Activated naive CD4-positive, alpha-beta T cell treated with Interleukin-2 at 50 U/mL for 16 hours (primary cell): ENCODE measurements at places on chromosomes 6 and 20.

GRCh38 chr6:166281104-166281503 is 27.1 kb downstream of the PRR18 start:
- DNase-seq = no peak

DNA sequence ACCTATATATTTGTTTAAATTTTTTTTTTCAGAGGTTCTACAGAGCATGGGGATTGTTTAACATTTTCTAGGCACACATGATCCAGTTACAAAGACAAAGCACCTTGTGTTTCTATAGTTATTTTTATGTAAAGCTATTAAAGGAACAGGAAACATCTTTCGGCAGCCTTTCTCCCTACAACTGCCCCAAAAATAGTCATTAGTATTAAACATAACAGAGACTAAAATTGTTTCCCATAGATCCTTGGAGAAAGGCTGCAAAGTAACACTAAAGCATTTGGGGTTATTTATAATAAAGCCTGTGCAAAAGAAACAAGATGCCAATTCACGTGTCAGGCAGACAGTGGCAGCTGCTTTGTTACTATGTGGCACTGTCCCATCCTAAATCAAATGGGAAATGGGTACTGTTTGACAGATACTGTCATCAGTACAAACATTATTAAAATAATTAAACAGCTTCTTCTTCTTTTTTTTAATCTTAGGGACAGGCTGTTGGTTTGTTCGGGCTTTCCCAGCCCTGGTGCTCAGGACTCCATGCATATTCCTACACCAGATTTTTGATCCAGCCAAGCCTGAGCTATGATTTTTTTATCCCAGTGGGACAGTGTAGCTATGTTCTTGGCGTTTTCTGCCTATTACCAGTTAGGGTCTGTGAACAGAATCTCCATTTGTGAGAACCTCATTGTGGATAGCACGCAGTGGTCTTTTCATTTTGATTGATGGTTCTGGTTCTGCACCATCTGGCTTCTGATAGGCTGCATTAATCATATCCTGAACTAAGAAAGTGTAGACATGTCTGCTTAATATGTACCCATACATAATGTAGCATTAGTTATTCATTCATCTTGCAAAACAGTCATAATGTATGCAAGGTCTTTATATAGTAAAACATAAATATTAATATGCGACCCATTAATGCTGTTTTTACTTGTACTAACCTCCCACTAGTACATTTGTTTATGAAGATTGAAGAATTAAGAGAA is 460.4 kb upstream of the SOX4 start:
- DNase-seq = no peak

DNA sequence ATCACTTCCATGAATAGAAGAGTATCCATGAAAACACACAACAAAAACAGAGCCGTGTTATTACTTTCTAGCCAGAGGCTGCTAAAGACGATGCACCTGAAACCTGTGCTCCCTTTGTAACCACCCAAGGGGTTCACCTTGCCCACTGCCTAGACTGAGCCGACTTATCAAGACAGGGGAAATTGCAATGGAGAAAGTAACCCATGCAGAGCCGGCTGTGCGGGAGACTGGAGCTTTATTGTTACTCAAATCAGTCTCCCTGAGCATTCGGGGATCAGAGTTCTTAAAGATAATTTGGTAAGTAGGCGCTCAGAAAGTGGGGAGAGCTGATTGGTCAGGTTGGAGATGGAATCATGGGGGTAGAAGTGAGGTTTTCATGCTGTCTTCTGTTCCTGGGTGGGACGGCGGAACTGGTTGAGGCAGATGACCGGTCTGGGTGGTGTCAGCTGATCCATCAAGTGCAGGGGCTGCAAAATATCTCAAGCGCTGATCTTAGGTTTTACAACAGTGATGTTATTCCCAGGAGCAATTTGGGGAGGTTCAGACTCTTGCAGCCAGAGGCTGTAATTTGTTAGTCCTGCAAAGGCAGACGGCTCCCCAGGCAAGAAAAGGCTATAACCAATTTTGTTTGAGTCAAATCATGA is 366.6 kb downstream of the PREX1 start:
- no peak for DNase-seq

DNA sequence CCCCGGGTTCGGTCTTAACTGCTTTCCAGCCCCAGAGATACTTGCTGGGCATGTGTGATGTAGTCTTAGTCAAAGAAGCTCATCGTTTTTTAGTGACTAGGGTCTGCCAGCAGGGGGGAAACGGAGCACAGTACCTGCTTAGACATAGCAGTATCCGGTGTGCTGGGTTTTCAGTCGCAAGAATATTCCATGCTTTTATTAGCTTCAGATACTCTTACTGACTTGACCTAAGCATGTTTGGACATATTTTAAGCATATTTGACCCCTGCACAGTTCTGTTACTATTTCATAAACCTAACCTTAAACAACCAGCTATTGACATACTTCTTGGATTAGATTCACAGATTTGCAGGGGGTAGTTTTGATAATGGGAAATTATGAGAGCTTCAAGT is 3.0 kb downstream of the E2F3 start:
- peak; percentile 73 for DNase-seq

DNA sequence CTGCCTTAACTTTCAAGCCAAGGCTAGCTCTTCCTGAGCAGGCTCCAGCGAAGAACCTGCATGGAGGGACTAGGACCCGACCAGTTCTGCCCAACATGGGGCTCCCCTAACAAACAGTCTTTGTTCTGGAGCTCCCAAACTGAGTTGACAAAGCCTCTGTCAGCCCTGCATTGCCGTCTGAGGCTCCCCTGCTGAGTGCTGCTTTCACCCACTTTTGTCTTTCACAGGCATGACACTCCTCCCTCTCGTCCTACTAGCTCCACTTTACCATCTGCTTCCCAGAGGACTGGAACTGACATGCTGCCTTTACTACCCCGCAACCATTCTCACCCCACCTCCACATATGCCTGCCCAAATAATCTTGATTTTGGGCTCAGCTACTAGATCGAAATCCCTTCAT is 45.1 kb upstream of the B4GALT5 start:
- no peak for DNase-seq

DNA sequence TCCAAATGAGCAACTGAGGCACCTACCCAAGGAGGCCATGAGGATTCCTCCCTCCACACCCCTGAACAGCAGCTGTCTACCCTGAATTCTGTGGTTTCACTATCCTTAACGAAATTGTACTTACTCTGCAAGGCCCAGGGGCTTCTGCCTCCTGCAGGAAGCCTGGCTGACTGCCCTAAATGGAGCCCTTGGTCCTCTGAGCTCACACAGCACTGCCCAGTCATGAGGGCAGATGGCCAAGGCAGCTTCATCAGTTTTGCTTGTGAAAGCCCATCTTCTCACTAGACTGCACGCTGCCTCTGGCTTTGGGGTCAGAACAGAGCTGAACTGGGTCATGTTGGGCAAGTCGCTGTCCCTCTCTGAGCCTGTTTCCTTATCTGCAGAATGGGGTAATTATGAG is 26.4 kb upstream of the SIRPA start:
- no peak for DNase-seq

- DNase-seq = no peak
Observed at GRCh38 chr6:33799454-33800113, 4.2 kb downstream of the MLN start.

GRCh38 chr20:62536871-62537401 is 61.1 kb upstream of the GATA5 start:
- no peak for DNase-seq

GRCh38 chr20:63574829-63575743 is 1.0 kb upstream of the HELZ2 start:
- no peak for DNase-seq

- no peak for DNase-seq
Observed at GRCh38 chr6:32152769-32153563, 975 bp upstream of the PPT2 start.

- no peak for DNase-seq
Observed at GRCh38 chr6:35489995-35490791, 6.7 kb downstream of the TEAD3 start.

DNA sequence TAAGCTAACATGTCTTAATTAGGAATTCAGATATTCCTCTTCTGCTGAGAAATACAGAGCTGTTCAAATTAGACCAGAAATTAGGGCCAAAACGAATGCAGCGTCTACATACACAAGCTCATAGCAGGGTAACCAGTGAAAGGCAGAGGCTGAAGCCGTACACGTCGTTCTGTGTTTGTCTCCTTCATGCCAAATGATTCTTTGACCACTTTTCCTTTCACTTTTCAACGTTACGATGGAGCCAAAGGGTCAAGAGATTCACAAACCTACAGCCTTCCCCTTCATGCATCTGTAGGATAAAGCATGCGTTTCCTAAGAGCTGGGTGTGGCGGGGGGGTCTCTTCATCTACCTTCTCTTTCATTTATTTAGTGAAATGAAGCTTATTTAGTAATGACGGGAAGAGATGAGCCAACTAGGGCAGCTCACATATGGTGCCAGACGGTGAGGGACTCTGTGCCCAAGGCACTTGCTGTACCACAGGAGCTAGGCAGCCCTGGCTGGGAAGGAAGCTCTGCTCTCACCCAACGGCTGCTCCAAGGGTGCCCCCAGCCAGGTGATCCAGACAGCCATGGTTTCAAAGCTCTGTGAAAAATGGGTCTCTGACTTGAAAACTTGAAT is 178.0 kb downstream of the ATXN1 start:
- no peak for DNase-seq

DNA sequence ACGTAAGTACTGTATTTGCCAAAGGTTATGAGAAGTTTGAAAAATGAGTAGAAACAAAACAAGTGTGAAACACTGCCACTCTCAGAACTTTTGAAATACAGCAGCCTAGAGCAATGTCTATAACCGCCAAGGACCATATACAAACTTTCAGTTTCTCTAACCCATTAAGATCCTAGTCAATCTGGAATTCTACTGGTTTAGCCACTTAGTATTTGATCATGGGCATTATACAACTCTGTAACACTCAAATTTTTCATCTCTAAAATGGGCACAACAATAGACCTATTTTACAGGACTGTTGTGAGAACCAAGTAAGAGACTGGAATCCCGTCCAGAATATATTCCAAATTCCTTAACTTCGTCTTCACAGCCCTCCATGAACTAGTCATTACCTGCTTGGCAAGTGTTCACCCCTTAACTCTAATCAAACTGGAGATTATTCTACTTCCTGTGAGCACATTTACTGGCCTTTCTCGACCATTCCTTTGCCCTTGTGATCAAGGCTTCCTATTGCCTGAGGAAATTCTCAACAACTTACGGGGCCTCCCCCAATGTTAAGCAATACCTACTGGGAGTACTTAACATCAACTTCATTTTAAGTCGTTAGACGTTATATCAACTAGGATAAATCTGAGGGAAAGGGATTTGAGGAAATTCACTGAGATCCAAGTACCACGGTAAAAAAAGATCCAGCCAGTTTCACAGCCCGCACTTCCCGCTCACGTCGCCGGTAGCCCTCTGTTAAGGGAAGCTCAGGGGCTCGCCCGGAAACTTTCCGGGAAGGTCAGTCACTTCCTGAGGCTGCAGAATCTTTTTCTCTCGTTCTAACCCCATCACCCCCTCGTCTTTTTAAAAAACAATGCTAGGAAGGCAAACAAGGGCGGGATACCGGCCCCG is 1.1 kb downstream of the EIF2S2 start:
- peak; percentile 22 for DNase-seq

DNA sequence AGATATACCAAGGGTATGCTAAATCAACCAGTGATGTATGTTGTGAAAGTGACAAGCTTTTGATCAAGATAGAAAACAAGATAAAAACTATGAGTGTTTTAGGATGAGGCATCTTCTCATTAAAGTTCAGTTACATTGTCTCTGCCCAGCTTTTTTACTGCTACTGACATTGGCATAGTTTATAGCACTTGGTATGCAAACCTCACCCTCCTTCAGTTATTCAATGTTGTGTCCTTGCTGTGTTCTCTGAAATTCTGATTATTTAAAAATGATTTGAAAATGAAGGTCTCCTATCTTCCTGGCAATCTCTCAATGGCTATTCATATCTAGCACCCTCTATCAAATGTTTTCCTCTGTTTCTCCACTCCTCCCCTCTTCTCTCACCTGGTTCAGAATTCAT is 6.7 kb upstream of the MYLIP start:
- no peak for DNase-seq

GRCh38 chr6:2396846-2397630 is 151.6 kb upstream of the GMDS start:
- no peak for DNase-seq

DNA sequence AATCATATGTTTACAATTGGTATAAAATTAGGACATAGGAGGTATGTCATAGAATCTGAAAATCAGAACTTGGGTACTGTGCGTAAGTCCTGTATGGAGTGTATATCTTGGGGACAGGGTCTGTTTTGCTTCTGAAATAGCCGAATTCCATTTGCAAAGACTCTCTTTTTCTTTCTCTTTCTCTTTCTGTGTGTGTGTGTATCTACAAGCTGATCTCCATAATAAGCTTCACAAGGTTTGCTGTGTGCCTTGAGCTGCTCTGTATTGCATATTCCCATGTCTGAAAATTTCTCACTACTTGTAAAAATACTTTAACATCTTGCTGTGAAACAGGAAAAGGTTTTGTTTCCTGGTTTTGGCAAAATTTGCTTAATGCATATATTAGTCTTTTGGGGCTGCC is 29.5 kb downstream of the STX11 start:
- DNase-seq = no peak

DNA sequence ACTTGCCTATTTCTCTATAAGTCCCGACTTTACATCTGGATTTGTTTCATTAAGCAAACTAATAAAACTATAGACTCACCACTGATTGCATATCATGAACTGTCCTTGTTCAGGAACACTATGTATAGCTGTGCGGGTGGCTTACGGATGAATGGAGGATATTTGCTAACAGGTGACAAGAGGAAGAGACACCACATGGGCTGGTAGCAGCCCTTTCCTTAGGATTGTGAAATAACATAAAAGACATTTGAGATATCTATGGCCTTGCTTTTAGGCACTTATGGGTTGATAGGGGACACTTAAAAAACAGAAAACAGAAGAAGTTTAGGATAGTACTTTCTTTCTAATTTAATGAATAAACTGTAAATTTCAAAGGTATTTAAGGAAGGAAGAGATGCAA is 5.0 kb upstream of the CAP2 start:
- DNase-seq = no peak

DNA sequence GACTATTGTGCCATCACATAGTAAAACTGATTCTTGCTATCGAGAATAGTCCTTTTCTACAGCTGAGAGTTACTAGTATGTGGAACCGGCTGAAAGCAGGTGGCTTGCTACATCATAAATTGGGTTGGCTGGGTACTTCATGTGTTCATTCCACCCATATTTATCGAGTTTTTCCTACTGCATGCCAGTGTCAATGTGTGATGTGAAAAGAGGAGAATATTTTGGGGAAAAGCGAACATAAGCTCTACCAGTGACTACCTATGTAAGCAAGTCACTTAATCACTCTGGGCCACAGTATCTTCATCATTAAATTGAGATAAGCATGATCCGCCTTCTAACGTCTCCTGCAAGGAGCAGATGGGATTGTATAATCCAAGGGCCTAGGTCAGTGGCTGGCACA is 61.0 kb downstream of the TSHZ2 start:
- DNase-seq = no peak

GRCh38 chr6:170251776-170252571 is 38.9 kb downstream of the DLL1 start:
- no peak for DNase-seq

GRCh38 chr6:119350202-119350951 is 816 bp upstream of the MAN1A1 start:
- DNase-seq = no peak
